ENCODE measurements at places on chromosomes 2 and 18. TPM values are rescaled to one million over a fixed set of nuclear protein-coding genes. Genes with fewer than 3 reads are reported as not detected.

The AGXT gene
- not detected for total RNA-seq

The LINC00305 gene
- not detected for total RNA-seq

The SETBP1 gene
- total RNA-seq, result 146 TPM

The KLF7 gene
- total RNA-seq, result 87.0 TPM

The DPYSL5 gene
- total RNA-seq, result 184 TPM

All from parietal lobe (tissue), 2 donors.